ENCODE measurements at places on chromosomes 3 and 15. TPM values are rescaled to one million over a fixed set of nuclear protein-coding genes. Genes with fewer than 3 reads are reported as not detected.

The PRSS50 gene
- total RNA-seq, result not detected

The BSN gene
- total RNA-seq, result 0.33 TPM

The ROBO2 gene
- 1.3 TPM for total RNA-seq

The FBXL2 gene
- 19.7 TPM for total RNA-seq

The GABRR3 gene
- not detected for total RNA-seq

GRCh38 chr3:133376810-133377209 is 23.0 kb upstream of the BFSP2 start:
- DNase-seq, result no peak
- no peak overlapping the region for H3K27ac ChIP-seq
- H3K36me3 ChIP-seq, result no peaks in the 10 kb centered on the region
- no peaks in the 10 kb centered on the region for H3K27me3 ChIP-seq
- no peak overlapping the region for H3K4me3 ChIP-seq

GRCh38 chr3:111128884-111129283 is 57.3 kb downstream of the NECTIN3 start:
- no peak overlapping the region for H3K27ac ChIP-seq
- H3K4me1 ChIP-seq, result no peaks in the 10 kb centered on the region
- no peak overlapping the region for H3K4me3 ChIP-seq
- H3K27me3 ChIP-seq, result no peaks in the 10 kb centered on the region
- no peak for DNase-seq
- no peaks in the 10 kb centered on the region for H3K36me3 ChIP-seq

GRCh38 chr3:135930255-135930654 is 35.3 kb upstream of the PPP2R3A start:
- DNase-seq, result no peak
- no peaks in the 10 kb centered on the region for H3K27me3 ChIP-seq
- H3K36me3 ChIP-seq, result no peaks in the 10 kb centered on the region
- H3K4me1 ChIP-seq, result no peaks in the 10 kb centered on the region
- H3K4me3 ChIP-seq, result no peak overlapping the region

- no peaks in the 10 kb centered on the region for H3K27me3 ChIP-seq
- no peaks in the 10 kb centered on the region for H3K36me3 ChIP-seq
- no peaks in the 10 kb centered on the region for H3K4me1 ChIP-seq
- DNase-seq, result no peak
- no peak overlapping the region for H3K4me3 ChIP-seq
Measured at GRCh38 chr15:64909546-64909945, 2.2 kb upstream of the ANKDD1A start.

- H3K27ac ChIP-seq, result no peak overlapping the region
- no peaks in the 10 kb centered on the region for H3K27me3 ChIP-seq
- DNase-seq, result no peak
- H3K4me3 ChIP-seq, result no peak overlapping the region
- H3K4me1 ChIP-seq, result no peaks in the 10 kb centered on the region
Measured at GRCh38 chr3:105828703-105829102, 40.1 kb downstream of the CBLB start.

GRCh38 chr3:52998771-52999513 is 46.9 kb downstream of the SFMBT1 start:
- no peak for DNase-seq
- no peak overlapping the region for H3K4me3 ChIP-seq
- H3K27me3 ChIP-seq, result no peaks in the 10 kb centered on the region
- no peaks in the 10 kb centered on the region for H3K4me1 ChIP-seq
- H3K27ac ChIP-seq, result no peak overlapping the region
- H3K36me3 ChIP-seq, result no peaks in the 10 kb centered on the region

Data from breast epithelium (tissue), 4 donors.